Mesothelial cell of epicardium (in vitro differentiated cells): ENCODE measurements at places on chromosomes 3 and 15. TPM values are rescaled to one million over a fixed set of nuclear protein-coding genes. Genes with fewer than 3 reads are reported as not detected.

DNA sequence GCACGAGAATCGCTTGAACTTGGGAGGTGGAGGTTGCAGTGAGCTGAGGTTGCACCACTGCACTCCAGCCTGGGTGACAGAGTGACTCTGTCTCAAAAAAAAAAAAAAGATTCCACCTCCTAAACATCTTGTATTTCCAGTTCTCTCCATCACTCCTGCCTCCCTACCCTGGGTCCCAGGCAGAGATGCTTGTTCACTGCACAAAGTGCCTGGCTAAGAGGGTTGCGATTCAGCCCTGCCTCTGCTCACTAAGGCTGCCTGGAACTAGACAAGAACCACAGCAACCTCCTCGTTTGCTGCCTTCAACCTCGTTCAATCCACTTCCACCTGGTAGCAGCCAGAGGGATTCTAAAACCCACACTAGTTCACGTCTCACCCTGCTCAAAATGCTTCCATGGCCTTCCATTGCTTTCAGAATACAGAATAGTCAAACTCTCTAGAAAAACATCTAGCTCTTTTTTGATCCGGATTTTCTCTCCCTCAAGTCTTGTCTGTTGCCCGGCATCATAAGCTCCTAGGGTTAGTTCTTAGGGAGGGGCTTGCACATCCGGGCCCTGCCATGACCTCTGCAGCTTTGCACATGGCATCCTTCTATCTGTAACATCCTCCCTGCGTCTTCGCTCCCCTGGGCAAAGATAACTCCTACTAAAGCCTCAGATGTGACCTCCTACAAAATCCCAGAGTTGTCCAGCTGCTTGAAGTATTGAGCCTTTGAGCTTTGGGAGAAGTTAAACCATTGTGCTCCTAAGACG is 1.0 kb upstream of the MCM2 start:
- no peak for DNase-seq

DNA sequence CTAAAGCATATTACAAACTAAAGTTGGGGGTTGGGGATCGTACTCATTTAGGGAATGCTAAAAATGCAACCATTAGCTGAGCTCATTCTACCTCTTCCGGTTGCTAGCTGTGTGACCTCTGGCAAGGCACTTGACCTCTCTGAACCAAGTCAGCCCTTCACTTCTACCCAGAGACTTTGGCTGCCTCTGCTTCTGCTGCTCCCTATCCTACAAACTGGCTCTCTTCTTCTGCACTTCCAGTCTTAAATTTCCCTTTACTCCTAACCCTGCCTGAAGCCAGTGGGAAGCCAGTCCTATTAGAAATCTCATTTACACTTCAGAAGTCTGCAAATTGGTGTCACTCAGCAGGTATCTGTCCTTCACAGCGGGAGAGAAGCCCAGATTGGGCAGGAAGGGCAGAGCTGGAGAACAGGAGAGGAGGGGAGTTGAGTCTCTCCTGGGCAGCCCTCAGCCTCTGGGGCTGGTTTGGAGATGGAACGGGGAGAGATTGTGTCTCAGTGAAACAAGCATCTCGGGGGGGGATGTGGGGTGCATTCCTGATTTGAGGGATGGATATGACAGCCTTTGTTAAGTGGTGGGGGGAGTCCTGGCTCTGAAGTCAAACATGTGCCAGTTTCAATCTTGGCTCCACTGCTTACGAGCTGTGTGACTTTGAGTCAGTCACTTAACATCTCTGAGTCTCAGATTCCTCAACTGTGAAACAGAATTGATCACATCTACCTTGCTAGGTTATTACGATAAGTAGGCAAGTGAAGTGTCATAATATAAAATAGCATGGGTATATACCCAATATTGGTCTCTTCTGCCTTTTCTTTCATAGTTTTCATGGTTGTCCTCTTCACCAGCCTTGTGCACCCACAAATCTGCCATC is 7.8 kb upstream of the AEN start:
- DNase-seq, result no peak

DNA sequence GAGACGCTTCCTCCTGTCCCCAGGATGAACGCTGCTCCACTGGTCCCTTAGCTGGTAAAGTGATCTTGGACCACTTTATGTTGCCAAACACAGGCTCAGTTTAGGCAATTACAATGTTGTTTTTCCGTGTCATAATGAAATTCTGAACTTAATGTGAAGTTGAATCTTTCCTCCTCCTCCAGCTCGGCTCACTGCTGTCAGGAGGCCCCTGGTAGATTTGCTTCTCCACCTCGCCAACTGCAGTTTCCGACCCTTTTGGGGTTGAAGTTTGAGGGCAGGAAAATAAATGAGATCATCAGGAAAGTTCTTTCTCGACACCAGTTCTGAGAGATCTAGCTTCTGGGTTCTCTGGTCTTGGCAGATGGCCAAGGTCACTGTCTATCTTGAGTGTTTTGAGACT is 27.8 kb downstream of the CFAP161 start:
- no peak for DNase-seq

GRCh38 chr3:33575311-33575710 is 135.1 kb upstream of the UBP1 start:
- no peak for DNase-seq

- DNase-seq, result no peak
These were observed 824.7 kb upstream of the NECTIN3 start for GRCh38 chr3:110246796-110247376.

DNA sequence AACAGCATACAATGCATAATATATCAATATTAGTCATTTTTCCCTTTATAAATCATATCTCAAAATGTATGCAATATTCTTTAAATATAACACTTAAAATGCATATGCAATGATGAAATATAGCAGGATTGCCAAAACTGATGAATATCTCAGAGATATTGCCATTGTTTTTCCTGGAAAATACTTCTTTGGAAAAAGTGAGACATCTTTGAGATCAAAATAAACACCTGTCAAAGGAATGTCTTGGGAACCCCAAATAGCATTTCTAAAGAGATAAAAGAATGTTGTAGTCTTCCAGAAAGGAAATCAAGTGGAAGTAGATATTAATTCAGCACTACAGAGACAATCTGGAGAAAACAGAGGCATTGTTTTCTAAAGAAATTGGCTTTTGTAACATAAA is 457.8 kb upstream of the UBE2E2 start:
- DNase-seq, result no peak

- no peak for DNase-seq
These were observed 213.8 kb downstream of the ARRDC4 start for GRCh38 chr15:98174286-98174685.

- DNase-seq, result no peak
These were observed 75.2 kb downstream of the ESYT3 start for GRCh38 chr3:138509586-138509985.

GRCh38 chr15:98779463-98780071 is 131.2 kb downstream of the IGF1R start:
- no peak for DNase-seq

DNA sequence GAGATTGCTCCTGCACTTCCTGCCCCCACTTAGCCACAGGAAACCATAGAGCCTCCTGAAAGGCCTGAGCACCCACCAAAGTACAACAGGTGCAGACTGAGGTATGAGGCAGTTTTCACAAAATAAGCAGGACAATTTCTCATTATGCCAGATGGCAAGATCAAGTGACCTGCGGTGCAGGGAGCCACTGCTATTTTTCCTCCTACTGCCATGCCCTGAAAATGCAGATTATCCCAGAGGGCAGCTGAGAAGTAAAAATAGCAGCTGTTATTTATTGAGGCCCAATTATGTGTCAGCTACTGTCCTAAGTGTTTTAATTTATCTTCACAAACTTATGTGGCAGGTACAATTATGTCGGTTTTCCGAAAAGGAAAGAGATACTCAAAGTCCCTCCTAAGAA is 209.5 kb upstream of the ST8SIA2 start:
- DNase-seq, result no peak

GRCh38 chr15:67421105-67421504 is 99.8 kb upstream of the C15orf61 start:
- DNase-seq, result no peak

DNA sequence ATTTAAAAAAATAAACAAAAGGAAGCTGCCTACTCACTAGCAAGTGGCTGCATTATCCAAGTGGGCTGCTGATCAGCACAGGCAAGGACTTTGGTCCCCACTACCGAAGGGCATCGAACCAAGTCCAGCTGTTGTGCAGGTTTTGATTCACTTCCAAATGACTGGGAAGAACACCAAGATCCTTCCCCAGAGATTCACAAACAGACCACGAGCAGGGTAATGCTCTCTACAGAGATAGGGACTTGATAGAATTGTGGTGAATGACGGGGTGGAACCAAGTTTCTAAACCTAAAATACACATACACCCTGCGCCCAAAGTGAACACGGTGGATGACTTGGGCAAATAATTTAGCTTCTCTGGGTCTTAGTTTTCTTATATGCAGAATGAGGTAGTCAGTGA is 203.7 kb upstream of the ICE2 start:
- no peak for DNase-seq

- no peak for DNase-seq
These were observed 76.9 kb downstream of the ETFA start for GRCh38 chr15:76234337-76234889.

DNA sequence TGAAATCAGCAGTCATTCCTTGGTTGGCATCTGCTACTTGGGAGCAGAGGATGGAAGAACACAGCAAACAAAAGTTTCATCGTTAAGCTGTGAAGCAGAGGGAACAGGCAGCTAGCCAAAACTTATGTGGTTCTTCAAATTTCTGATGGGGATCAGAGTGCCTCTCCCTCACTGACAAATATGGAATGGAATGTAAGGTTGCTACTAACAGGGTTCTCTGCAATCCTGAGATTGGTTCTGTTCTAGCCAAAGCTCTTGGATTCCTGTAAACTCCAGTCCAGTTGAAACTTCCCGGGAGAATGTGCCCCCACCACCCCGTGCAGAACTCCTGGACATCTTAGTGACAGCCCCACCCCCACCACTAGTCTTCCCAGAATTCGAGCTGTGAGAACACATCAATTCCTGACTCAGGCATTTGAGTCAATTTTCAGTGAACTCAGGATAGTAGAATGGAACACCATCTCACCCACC is 55.9 kb upstream of the PHLDB2 start:
- no peak for DNase-seq

DNA sequence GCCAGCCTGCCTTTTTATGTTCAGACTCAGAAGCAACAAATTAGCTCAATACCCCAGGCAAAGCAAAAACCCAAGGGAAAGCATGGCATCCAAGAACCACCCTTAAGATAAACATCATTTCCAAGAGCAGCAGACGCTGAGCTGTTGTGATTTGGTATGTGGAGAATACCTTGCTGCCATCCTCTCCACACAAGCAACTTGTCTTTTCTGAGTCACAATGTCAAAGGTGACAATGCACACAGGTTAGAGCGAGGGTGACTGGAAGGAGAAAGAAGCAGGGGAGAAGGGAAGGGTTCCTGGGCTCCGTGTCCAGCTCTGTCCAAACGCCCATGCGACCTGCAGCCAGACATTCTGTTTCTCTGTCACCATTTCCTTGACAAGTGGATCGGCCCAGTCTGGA is 6.0 kb downstream of the PCSK6 start:
- DNase-seq, result no peak

DNA sequence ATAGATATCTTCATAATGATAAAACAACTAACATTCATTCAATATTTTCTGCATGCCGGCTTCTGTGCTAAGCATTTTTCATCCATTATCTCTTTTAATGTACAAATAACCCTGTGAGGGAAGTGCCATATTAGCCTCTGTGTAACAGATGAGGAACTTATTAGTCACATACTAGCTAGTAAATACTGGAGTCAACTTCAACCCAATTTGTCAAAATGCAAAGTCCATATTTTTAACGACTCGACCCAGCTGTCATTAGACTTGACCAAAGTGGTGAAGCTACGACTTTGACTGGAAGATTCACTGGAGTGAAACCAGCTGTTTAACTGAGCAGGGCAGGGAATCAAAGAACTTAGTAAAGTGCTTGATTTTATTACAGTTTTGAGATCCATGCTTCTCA is 41.6 kb downstream of the PARP15 start:
- no peak for DNase-seq

GRCh38 chr3:194140520-194141414 is 4.8 kb downstream of the HES1 start:
- DNase-seq, result peak; percentile 74

The CCDC39 gene
- not detected in 3 replicates for total RNA-seq

The ACOX2 gene
- 29.4 to 31.0 TPM (median 30.9 TPM) in 3 replicates for total RNA-seq

The ABI3BP gene
- total RNA-seq, result 2.2 to 3.0 TPM (median 2.5 TPM) in 3 replicates

The MYO5C gene
- total RNA-seq, result 19.9 to 23.1 TPM (median 23.0 TPM) in 3 replicates

The PLOD2 gene
- 83.2 to 86.6 TPM (median 86.0 TPM) in 3 replicates for total RNA-seq

The NRROS gene
- 0.72 to 1.3 TPM (median 0.93 TPM) in 3 replicates for total RNA-seq
